ENCODE measurements at places on chromosomes 11 and 22. TPM values are rescaled to one million over a fixed set of nuclear protein-coding genes. Genes with fewer than 3 reads are reported as not detected.

The VSTM5 gene
- total RNA-seq = not detected

The IGSF9B gene
- 26.5 TPM for total RNA-seq

The FGF19 gene
- not detected for total RNA-seq

The ENTHD1 gene
- total RNA-seq = 0.81 TPM

The VWA5A gene
- total RNA-seq = 9.7 TPM

The CCDC73 gene
- total RNA-seq = not detected

The ISX gene
- total RNA-seq = not detected

The RBFOX2 gene
- 3.3 TPM for total RNA-seq

The B4GALNT4 gene
- 4.1 TPM for total RNA-seq

The BBOX1 gene
- total RNA-seq = not detected

The OR51E1 gene
- total RNA-seq = not detected

The BIRC3 gene
- total RNA-seq = 100 TPM

The DEUP1 gene
- total RNA-seq = not detected

Measured in activated naive CD4-positive, alpha-beta T cell treated with anti-CD3 and anti-CD28 coated beads for 36 hours (primary cell).